ENCODE measurements at places on chromosomes 3 and 15.

DNA sequence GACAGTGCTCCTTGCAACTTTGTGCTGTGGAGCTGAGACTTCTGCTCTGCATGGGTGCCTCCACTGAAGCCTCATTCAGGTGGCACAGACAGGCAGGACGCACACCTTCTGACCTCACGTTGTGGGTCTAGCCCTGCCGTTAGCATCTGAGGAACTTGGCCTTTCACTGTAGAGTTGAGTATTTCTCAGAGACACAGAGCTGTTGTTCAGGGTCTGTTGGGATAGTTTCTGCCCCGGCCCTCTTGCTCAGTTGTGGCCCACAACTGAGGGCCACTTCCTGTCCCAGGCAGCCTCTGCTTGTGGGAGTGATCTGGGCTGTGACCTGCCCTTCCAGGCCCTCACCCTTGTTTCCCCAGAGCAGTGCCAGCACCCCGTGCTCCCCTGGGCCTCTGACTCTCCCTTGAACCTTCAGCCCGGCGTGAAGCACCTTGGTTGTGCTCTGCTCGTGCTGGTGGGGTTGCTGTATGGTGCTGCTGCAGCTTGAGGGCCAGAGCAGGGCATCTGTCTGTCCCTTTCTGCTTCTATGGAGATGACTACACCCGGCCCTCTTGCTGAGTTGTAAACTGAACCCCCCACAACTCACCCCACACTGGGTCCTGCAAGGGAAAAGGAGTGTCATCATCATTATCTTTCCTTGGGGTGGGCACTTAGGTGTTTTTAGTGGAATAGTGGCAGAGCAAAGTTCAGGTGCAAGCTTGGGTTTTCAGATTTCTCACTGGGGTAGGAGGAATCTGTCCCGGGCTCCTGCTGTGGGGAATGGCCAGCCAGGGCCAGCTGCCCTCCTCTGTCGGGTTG, 11.7 kb downstream of the BAHD1 start:
- peaks cover 88% of the 10 kb centered on the region for H3K4me1 ChIP-seq
- H3K36me3 ChIP-seq = peaks cover 2% of the 10 kb centered on the region
- no peaks in the 10 kb centered on the region for H3K27me3 ChIP-seq
- no peak for DNase-seq

- no peaks in the 10 kb centered on the region for H3K36me3 ChIP-seq
- DNase-seq = no peak
- no peaks in the 10 kb centered on the region for H3K4me1 ChIP-seq
Observed at GRCh38 chr3:185813205-185813604, 11.6 kb downstream of the IGF2BP2 start.

DNA sequence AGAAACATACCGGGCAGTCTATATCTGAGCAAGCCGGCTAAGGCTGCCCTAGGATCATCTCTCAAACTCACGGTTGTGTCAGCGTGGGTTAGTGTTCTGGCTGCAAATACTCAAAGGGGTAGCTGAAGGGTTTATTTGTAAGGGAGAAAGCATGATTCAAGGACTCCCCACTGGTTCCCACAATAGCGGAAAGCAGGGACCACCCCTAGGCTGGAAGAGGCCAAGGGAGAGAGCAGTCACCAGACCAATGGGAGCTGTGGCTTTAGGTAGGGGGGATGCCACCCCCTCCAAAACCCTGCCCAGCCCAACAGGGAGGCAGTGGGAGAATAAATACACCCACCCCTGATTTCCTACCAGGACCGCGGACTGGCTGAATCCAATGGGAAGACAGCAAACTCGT, 7.3 kb upstream of the LMCD1 start:
- H3K4me1 ChIP-seq = no peaks in the 10 kb centered on the region
- DNase-seq = no peak
- H3K27ac ChIP-seq = no peak overlapping the region
- no peaks in the 10 kb centered on the region for H3K36me3 ChIP-seq
- H3K27me3 ChIP-seq = peaks cover 15% of the 10 kb centered on the region
- no peak overlapping the region for H3K4me3 ChIP-seq

GRCh38 chr15:65902373-65902772, 33.1 kb downstream of the RAB11A start:
- no peak overlapping the region for H3K27ac ChIP-seq
- DNase-seq = no peak
- H3K36me3 ChIP-seq = peaks cover 79% of the 10 kb centered on the region
- no peaks in the 10 kb centered on the region for H3K27me3 ChIP-seq
- H3K4me1 ChIP-seq = peaks cover 6% of the 10 kb centered on the region

DNA sequence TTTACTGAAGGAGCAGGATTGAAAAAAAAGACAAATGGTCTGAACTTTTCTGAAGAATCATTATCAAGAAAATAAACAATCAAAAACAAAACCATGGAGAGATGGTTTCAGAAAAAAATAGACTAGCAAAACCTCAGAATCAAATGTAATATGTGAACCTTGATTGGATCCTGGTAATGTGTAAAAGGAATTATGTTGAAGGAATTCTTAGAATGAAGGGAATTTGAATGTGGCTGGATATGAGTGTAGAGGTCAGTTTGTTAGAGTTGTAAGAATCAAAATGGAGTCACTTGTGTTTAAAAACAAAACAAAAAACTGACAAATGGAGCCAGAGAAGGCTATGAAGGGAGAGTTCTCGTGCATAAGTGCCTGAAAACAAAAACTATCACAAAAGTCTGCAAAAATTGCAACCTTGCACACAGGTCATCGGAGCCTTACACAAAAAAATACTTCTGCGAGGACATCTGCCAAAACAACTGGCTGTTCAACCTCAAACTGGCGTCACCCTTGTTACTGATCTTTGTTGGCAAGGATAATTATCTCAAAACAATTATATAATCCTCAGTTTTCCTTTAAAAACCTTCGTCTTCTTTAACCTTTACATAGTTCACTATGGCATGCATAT, 19.1 kb upstream of the ATP13A3 start:
- H3K4me3 ChIP-seq = no peak overlapping the region
- DNase-seq = no peak
- H3K36me3 ChIP-seq = peaks cover 6% of the 10 kb centered on the region

DNA sequence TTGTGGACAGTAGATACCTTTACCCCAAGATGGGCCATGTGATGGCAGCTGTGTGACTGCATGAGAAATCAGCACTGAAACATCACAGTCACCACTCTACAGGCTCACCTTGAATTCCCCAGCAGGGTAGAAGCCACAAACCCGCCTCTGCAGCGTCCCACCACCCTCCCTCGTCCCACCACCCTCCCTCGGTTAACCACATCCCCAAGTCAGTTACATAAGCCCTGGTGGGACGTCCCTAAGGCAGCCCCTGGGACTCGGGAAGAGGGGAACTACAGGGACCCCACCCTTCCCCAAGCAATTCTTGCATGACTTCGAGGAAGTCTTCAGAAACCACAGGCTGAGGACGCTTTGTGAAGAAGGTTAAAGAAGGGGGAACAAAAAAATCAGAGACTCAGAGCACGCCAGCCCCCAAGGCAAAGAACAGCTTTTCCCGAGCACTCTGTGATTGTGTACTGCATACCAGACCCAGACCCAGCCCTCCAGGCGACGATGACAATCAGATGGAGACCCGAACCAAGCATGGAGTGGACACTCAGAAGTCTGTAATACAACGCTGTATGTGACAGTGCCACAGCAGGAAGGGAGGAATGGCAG, 60.5 kb downstream of the SH3BP5 start:
- DNase-seq = peak; percentile 79
- peaks cover 80% of the 10 kb centered on the region for H3K4me1 ChIP-seq
- peak overlapping the region; percentile 28 for H3K4me3 ChIP-seq
- H3K36me3 ChIP-seq = peaks cover 7% of the 10 kb centered on the region
- H3K27ac ChIP-seq = peak overlapping the region; percentile 56
- H3K27me3 ChIP-seq = peaks cover 8% of the 10 kb centered on the region

- H3K36me3 ChIP-seq = peaks cover 34% of the 10 kb centered on the region
- H3K4me3 ChIP-seq = no peak overlapping the region
- no peak overlapping the region for H3K27ac ChIP-seq
Observed at GRCh38 chr3:52882377-52882776, 15.0 kb downstream of the STIMATE start.

GRCh38 chr3:128323206-128324081, 143.2 kb downstream of the DNAJB8 start:
- DNase-seq = no peak
- peaks cover 10% of the 10 kb centered on the region for H3K36me3 ChIP-seq
- H3K27ac ChIP-seq = no peak overlapping the region
- peaks cover 47% of the 10 kb centered on the region for H3K4me1 ChIP-seq
- no peak overlapping the region for H3K4me3 ChIP-seq
- H3K27me3 ChIP-seq = no peaks in the 10 kb centered on the region

GRCh38 chr3:141279077-141279967, 47.7 kb downstream of the PXYLP1 start:
- no peak for DNase-seq
- H3K27me3 ChIP-seq = no peaks in the 10 kb centered on the region
- peak overlapping the region; percentile 2 for H3K27ac ChIP-seq
- peaks cover 21% of the 10 kb centered on the region for H3K36me3 ChIP-seq

DNA sequence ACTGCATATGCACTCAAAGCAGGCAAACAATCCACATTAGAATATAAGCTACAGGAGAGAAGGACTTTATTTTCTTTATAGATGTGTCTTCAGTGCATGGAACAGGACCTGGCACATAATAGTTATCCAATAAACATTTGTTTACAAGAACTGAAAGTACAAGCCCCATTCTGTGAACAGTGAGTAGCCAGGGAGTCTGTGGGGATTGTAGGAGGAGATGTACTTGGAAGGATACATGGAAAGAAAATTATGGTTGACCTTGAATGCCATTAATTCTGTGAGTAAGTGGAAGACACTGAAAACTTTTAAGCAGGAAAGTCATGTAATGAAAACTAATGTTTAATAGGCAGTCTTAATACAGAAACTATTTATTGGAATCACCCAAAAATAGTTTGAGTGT, 28.3 kb downstream of the MASP1 start:
- H3K27me3 ChIP-seq = peaks cover 48% of the 10 kb centered on the region
- H3K36me3 ChIP-seq = no peaks in the 10 kb centered on the region
- no peak overlapping the region for H3K4me3 ChIP-seq
- no peak for DNase-seq

- no peak for DNase-seq
- H3K36me3 ChIP-seq = no peaks in the 10 kb centered on the region
- no peak overlapping the region for H3K4me3 ChIP-seq
- H3K27ac ChIP-seq = no peak overlapping the region
- H3K4me1 ChIP-seq = no peaks in the 10 kb centered on the region
- no peaks in the 10 kb centered on the region for H3K27me3 ChIP-seq
Observed at GRCh38 chr3:147680837-147681483, 271.8 kb downstream of the ZIC1 start.

GRCh38 chr3:157542711-157543500, 39.7 kb upstream of the VEPH1 start:
- no peak overlapping the region for H3K27ac ChIP-seq
- no peaks in the 10 kb centered on the region for H3K4me1 ChIP-seq
- H3K27me3 ChIP-seq = peaks cover 46% of the 10 kb centered on the region
- no peak overlapping the region for H3K4me3 ChIP-seq
- DNase-seq = no peak
- H3K36me3 ChIP-seq = no peaks in the 10 kb centered on the region

GRCh38 chr3:16886303-16886683, 1.5 kb downstream of the PLCL2 start:
- H3K27me3 ChIP-seq = no peaks in the 10 kb centered on the region
- H3K4me1 ChIP-seq = peaks cover 52% of the 10 kb centered on the region
- peak overlapping the region; percentile 96 for H3K27ac ChIP-seq

DNA sequence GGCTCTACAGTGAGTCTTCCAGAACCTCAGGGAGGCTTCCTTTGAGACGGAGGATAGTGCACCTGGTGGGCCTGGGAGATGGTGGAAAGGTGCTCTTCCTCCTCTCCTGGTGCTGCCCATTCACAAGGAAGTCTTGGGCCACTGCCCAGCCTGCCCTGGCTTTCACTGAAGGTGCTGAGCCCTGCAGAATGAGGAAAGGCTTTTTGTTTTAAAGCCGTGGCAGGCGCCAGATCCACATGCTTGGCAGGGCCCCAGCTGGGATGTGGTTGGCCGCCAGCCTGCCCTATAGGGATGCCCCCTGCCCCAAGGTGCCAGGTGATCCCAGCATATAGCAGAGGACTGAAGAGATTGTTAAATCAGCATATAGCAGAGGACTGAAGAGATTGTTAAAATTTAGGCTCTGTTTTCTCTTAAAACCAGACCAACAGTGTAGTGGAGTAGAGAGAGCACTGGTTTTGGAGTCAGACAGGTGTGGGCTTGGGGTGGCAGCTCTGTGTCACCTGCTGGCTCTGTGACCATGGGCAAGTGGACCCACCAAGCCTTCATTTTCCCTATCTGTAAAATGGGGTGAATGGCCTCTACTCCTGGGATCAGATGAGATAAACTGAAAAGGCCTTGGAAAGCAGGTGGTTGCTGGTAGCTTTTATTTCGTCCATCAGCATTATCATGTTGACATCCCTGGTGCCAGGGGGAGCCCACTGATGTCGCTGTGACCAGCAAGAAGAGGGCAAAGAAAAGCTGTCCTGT, 53.3 kb downstream of the SLC6A6 start:
- H3K27ac ChIP-seq = peak overlapping the region; percentile 74
- peaks cover 28% of the 10 kb centered on the region for H3K4me1 ChIP-seq
- no peaks in the 10 kb centered on the region for H3K27me3 ChIP-seq
- DNase-seq = no peak

DNA sequence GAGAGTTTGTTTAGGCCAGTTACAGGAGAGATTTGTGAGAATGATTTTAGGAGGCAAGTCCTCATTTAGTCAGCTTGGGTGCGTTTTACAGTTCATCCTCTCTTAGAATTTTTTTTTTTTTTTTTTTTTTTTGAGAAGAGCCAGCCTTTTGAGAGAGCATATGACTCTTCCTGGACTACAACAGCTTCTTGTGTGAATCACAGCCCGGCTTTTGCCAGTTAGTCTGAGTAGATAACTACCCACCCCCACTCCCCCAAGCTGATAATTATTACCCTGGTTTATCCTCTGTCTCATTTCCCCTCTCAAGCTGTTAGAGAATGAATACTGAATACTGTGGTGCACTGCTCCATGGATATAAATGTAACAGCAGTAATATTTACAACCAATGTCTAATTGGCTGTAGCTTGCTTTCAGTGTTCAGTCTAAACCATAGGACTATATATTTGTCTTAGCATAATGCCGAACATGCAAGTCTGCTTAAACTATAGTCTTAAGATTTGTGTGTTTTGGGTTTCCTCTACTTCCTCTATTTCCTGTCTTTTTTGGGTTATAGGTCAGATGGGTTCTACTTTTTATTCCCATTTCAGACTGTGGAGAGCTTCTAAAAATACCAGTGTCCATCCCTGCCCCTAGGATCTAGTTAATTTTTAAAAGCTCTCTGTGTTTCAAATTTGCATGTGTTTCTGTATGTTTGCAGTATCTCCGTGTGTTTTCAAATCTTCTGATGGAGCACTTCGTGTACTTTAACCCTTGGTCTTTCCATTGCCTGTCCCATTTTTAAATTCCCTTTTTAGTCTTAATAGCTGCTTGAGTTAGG, 8.0 kb downstream of the CHD2 start:
- peaks cover 87% of the 10 kb centered on the region for H3K36me3 ChIP-seq
- H3K4me1 ChIP-seq = peaks cover 83% of the 10 kb centered on the region
- peak overlapping the region; percentile 99 for H3K4me3 ChIP-seq

DNA sequence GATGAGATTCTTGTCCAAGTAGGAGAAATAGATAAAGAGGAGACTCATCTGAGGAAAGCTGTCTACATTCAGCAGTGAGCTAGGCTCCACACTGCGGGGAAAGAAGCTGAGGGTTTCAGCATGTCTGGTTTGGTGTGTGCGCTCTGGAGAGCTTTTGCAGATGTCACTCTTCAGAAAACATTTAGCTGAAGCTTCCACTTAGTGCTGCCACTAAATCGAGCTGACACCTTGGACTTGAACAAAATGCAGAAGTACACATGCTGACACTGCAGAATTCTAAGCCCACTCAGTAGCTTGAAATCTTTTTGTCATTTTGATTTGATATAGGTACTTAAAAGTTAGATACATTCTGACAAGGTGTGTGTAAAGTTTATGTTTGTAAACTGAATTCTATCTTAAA, 32.3 kb upstream of the CRTC3 start:
- no peak overlapping the region for H3K4me3 ChIP-seq
- H3K36me3 ChIP-seq = peaks cover 94% of the 10 kb centered on the region
- no peak for DNase-seq
- H3K4me1 ChIP-seq = peaks cover 13% of the 10 kb centered on the region
- H3K27ac ChIP-seq = no peak overlapping the region
